ENCODE measurements at places on chromosomes 3 and 15.
A peak's percentile ranks its signal among the peaks of the same experiment; 100 is the strongest.

- DNase-seq, result no peak
These were observed 56.4 kb downstream of the TPRA1 start for GRCh38 chr3:127534161-127534451.

DNA sequence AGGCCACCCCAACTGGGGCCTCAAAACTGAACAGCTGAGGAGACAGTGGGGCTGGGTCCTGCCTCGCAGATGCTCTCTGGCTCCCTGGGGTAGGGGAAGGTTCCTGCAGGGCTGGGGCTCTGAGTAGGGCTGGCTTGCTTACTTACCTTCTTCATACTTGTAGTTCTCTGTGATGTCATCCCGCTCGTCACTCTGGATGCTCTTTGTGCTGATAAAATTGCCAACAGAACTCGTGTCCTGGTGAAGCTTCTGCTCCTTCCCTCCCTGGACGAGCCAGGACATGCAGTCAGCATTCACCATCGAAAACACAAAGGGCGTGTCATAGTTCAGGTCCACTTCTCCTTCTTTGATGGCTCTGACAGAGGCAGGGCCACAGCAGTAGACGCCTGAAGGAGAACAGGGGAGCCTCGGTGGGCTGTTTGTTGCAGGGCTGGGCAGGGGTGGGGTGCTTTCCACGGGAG lies 17.9 kb upstream of the EPB42 start:
- no peak for DNase-seq

- DNase-seq, result no peak
These were observed 76.3 kb upstream of the NR2F2 start for GRCh38 chr15:96254173-96254572.

GRCh38 chr3:143482106-143483088 lies 362.8 kb downstream of the CHST2 start:
- no peak for DNase-seq

- no peak for DNase-seq
These were observed 554.7 kb upstream of the KCNMB2 start for GRCh38 chr3:177981576-177981975.

GRCh38 chr3:18071833-18072232 lies 329.4 kb upstream of the TBC1D5 start:
- no peak for DNase-seq

DNA sequence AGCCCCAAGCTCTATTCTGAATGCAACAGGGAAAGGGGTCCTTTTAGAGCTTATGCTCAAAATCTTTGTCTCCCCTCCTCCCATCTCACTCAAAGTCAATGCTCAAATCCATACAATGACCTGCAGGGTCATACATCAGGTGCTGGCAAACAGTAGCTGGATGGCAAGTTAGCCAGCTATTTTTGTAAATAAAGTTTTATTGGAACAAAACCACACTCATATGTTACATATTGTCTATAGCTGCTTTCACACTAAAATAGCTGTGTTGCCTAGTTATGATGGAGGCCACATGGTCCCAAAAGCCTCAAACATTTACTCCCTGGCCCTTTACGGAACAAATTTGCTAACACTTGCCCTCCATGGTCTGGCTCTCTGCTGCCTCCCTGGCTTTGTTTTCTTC lies 1.8 kb upstream of the FAN1 start:
- DNase-seq, result no peak

- DNase-seq, result no peak
These were observed 513 bp downstream of the SS18L2 start for GRCh38 chr3:42590989-42591756.

- no peak for DNase-seq
These were observed 6.3 kb downstream of the PXYLP1 start for GRCh38 chr3:141237701-141238521.

DNA sequence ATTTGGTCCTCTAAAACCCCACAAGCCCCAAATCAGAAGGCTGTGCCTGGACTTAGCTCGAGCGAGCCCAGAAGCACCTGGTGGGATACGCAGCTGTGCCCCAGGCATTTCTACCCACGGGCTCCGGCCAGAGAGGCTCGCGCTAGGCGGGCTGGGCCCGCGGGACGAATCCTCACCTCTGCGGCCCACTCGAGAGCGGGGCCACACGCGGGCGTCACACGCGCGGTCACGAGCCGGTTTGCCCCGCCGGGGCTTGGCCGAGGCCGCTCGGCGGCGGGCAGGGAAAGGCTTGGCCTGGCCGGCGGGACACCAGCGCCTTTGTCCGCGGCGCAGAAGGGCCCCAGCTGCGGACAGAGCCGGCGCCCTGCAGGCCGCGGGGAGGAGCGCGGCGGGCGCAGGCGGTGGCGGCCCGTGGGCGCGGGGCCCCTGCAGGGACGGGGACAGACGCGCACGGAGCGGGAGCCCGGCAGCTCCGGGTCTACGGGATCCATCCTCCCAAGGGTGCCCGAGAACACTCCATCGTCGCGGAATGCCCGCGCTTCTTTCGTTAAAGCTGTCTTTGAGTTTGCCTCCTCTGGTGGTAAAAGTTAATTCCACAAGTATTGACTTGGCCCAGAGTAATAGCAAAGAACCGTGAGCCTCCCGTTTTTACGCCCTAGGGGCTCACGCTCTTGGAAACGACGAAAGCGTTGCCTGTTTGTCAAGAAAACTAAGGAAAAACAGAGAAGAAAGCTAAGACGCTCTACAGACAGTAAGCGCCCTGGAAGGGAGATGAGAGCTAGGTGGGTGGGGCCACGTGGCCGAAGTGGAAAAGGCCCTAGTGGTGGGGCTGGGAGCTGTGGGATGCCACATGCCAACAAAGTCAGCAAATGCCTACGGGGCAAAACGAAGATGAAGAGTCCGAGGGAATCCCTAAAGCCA lies 26.4 kb downstream of the TYRO3 start:
- peak; percentile 10 for DNase-seq

- peak; percentile 74 for DNase-seq
These were observed at the start of gene ZNF621 for GRCh38 chr3:40524568-40525285. TSS of gene ZNF621 (plus strand) at chr3:40524960. CDS start at chr3:40525841, 881 bp downstream.

GRCh38 chr3:27976933-27977332 lies 254.8 kb upstream of the EOMES start:
- DNase-seq, result no peak

DNA sequence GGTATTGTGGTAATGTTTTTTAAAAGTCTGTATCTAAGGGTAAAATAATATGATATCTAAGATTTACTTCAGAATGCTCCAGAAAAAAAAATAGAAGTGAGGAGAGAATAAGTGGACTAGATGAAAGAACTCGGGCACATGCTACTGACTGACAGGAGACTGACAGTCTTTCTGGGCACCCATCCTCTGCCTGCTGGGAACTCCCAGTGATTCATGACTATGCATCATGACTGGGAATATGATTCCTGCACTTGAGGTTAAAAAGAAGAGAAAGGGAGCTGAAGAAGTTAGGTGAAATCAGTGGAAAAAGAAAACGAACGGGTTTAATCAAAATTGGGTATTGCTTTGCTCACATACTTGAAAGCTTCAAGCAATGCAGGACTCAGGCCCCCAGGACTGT lies 35.7 kb upstream of the SPSB4 start:
- DNase-seq, result no peak

GRCh38 chr15:69860321-69860720 lies 237.4 kb downstream of the TLE3 start:
- no peak for DNase-seq

DNA sequence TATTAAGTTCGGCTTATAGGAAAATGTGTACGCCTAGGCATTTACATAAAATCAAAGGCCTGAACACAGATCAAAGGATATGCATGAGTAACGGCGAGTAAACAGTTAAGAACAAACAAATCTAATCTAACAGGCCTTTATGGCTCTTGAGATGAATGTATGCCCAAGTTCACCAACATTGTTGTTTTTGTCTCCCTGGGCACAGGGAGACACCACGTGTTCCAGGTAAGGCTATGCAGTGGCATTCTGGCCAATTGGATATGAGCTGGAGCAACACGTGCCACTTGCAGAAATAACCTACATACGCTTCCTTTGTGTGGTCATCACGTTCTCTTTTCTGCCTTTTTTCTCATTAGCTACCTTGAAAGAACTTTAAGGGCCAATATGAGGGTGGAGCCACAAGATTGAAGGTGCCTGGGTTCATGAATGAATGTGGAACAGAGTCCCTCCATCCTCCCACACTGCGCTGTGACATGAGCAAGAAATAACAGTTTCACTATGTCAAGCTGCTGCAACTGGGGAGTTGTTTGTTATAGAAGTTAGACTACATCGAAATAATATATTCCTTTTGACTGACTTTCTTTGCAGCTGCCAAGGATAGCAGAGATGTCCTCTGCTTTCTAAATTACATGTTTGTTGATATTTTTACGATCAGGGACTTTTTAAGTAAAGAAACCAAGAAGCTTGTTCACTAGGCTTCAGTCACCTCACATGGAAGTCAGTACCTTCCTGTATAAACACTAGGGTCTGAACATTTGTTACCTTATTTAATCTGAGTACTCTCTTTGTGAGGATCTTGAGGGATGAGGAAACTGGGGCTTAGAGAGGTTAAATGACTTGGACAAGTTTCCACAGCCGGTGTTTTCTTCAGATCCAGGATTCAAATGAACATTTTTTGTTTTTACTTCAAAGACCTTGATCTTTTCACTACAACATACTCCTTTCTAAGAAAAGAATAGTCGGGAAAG lies 427.5 kb upstream of the TBL1XR1 start:
- DNase-seq, result no peak

GRCh38 chr3:14829811-14830210 lies 11.0 kb downstream of the FGD5 start:
- DNase-seq, result no peak

- DNase-seq, result no peak
These were observed 26.4 kb downstream of the LARS2 start for GRCh38 chr3:45414823-45415222.

GRCh38 chr15:76191539-76192244 lies 119.6 kb downstream of the ETFA start:
- DNase-seq, result no peak

- no peak for DNase-seq
These were observed 47.3 kb downstream of the CRABP1 start for GRCh38 chr15:78387246-78388037.

GRCh38 chr15:66041276-66041675 lies 172.0 kb downstream of the RAB11A start:
- no peak for DNase-seq

GRCh38 chr3:138964923-138965322 lies 17.9 kb downstream of the FOXL2NB start:
- DNase-seq, result no peak

DNA sequence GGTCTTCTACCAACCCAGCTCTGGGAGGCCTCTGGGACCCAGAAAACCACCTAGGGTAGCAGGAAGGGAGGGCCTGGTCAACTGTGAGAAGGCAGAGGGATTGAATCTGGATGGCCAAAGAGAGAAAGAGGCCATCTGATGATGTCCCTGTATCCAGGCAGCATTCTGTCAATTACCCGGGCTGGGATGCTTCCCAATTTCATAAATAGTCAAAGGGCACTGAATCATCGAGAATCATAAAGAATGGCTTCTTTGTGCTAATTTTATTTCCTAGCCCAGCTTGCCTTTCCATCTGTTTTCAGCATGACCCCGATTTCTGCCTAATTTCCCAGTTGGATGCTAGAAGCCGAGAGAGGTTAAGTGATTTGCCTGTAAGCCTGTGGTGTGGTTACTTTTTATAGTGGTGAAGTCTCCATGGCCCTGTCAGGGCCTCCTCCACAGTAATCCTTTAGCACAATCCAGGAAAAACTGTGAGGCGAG lies 129.2 kb downstream of the FAM43A start:
- DNase-seq, result no peak
